ENCODE measurements at places on chromosomes 2 and 18.

DNA sequence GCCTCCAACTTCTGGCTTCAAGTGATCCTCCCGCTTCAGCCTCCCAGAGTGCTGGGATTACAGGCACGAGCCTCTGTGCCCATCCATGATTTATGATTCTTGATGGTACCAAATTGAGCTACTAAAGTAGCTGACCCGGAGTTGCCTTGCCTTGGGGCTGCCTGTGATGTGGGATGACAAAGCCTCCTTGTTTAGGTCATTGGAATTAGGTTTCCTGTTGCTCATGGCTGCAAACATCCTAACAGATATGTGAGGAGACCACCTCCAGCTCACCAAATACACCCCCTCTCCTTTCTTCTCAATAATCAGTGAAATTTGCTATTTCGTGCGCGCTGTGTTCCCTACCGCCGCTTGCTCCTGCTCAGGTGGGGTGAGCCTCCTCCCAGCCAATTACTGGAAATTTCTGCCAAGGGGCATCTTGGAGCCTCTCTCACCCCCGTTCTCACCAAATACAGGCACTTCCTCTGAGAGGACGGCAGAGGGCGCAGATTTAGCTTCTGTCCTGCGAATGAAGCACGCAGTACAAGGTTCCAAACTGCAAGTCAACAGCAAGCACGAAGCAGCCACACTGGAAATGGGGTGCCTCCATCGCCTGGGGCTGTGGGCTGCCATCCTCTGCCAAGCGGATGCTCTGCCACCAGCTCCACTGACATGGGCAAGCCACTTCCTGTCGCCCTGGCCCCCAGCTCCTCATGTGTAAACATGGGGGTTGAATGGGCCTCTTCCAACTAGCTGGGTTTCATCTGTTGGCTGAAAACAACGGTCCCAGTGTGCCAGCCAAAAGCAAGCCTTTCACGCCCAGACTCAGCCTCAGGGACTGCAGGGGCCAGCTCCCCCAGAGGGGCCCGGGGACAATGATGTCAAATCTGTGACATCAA is 71.7 kb downstream of the NCAPH start:
- DNase-seq = peak; percentile 9

- DNase-seq = no peak
These were observed 208.3 kb downstream of the ERBB4 start for GRCh38 chr2:212330263-212330662.

GRCh38 chr18:64097497-64097896 is 51.4 kb downstream of the LINC00305 start:
- DNase-seq = no peak

DNA sequence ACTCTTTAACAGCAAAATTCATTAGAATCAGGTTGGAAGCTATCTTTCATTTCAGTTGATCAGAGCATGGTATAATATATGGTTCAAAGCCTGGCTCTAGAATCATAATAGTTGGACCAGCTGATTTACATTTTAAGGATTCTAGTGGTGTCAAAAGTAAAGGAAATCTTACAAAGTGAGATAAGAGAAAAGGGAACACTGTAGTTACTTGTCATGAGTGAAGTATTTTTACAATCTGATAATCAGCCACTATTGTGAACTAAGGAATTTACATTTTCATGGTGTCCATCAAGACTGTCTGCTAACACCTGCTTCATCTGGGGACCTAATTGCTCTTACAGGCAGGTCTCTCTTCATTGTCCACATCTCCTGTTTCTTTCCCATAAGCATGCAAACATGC is 161.1 kb downstream of the SLC39A10 start:
- no peak for DNase-seq

DNA sequence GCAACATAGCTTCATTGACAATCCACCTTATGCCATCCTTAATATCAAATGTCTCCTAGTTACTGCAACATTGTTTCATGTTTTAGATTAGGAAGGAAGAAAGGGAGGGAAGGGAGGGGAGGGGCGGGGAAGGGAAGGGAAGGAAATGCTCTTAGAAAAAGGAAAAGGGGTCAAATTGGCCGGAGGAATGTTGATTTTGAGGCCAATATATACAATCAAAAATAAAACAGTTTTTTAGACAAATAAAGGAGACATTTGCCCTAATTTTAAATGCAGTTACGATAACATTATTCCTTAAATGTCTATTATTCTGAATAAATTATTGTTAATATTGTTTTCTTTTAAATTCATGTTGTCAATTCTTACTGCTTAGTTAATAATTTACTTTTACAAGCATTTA is 33.5 kb upstream of the CALCRL start:
- DNase-seq = no peak

DNA sequence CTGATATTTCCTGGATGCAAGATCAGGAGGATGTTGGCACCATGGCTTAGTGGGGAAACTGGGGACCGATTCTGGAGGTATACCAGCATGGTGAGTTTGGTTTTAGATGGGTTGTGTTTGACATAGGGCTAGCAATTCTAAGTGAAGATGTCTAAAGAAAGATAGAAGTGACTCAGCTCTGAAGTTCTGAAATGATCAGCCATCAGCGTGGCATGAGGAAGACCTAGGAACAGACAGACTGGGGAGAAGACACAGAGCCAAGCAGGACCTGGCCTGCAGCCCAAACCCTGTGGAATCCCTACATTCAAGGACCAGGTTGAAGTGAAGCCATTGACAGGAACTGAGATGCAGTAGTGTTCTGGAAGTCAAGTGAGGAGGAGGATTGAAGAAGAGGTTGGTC is 39.8 kb downstream of the HRH4 start:
- no peak for DNase-seq

DNA sequence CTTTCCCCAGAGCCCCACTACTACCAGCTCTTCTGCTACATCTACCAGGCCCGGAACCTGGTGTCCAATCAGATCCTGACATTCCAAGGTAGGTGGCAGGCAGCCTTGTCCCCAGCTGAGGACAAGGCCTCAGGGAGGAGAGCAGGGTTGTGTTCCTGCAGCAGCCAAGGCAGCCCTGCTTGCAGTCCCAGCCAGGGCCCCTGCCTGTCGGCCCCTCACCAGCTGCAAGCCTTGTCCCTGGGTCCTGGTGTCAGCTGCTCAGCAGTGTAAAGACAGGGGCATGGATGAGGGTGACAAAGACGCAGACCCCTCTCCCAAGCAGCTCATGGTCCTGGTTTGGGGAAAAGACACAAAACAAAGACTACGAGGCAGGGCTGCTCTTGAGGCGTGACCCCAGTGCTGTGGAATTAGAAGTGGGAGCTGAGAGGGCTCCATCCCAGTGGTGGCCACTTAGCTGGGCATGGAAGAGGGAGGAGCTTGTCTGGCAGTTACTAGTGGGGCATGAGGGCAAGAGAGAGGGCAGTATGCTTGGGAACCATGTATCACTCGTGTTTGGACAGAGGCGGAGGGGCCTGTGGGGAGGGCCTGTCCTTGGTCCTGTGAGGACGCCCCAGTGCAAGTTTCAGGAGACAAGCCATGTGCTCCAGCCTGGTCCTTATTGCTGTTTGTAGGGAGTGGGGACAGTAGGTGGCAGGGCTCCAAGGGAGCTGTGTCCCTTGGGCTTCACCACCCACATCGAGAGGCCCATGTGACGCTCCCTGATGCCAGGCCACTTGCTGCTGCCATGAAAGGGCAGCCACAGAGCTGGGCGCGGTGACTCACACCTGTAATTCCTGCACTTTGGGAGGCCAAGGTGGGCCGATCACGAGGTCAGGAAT is 47.5 kb downstream of the LMAN2L start:
- no peak for DNase-seq

GRCh38 chr2:205002390-205002789 is 457.1 kb downstream of the PARD3B start:
- DNase-seq = no peak

DNA sequence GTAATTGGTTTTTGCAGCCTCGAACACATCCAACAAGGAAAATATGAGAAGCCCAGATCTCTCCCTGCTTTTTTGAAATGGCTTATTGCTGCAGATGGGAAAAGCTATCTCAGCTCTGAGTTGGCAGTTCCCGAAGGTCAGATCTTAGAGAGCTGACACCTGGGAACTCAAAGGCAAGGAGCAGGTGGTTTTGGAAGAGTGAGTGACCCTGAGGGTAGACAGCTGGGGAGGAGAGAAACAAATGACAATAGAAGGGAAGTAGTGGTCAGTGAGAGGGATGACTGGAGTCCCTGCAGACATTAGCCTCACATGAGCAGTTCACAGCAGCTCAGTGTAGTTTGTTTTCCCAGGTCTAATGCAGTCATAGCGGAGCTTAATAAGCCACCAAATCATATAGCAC is 317.9 kb downstream of the STK39 start:
- no peak for DNase-seq

DNA sequence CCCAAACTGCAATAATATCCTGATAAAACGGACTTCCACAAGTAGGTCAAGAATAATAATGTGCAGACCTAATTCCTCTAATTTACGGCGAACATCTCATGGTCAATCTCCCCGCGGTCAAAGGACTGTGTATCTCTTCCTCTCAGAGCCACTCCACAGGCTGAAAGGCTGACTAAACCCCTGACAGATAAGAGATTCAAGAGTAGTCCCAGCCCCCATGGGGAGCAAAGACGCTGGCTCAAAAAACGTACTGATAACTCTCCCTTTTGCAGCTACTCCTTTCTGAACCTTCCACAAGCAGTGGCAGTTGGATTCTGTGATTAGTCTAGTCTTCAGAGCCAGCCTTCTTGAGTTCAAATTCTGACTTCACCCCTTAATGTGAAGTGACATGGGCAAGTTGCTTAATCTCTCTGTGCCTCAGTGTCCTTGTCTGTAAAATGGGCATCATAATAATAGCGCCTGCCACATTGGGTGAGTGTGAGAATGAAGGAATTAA is 19.7 kb upstream of the IL18R1 start:
- no peak for DNase-seq

DNA sequence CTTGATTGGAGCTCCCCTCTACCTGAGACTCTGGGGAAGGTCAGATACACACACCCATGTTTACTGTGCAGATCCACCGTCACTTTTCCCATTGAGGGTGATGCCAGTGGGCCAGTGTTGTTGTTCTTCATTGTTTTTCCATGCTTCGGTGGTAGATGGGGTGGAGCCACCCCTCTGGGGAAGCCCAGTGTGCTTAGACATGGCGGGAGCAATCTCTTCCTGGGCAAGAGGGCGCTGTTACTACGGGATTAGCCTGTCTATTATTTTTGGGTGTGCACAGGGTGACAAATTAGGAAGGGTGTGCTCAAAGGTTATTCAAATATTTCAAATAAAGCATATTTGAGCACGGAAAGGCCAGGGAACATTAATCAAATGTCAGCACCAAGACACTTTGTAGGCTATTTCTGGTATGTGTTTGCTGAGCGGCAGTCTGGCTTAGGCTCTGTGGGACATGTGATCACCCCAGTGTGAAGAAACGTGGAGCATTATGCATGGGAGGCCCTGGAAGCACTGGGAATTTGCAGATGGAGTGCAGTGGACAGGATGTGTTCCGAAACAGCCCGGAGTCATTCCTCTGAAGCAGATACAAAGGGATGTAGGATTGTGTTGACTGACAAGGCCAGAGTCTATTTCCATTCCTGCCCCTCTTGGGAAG is 34.8 kb upstream of the SMIM21 start:
- no peak for DNase-seq

DNA sequence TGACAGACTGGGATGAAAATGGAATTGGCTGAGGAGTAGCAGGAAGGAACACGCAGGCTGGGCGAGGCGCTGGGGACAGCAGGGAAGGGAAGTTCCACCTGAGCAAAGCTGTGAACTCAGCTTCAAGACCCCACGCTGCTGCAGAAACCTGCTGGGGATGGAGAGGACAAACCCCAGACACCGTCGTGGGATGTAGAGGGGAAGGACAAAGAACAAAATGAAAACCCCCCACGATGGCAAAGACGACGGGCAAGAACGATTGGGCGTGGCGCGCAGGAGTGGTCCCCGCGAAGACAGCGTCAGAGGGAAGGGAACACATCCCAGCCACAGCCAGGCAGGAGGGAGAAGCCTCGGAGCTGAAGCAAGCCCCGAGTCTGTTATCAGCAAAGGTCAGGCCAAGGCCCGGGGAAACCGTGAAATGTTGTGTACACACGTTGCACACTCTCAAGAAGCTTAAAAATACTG is 222.9 kb downstream of the NDUFA10 start:
- no peak for DNase-seq

- DNase-seq = no peak
These were observed 787 bp upstream of the TBR1 start for GRCh38 chr2:161415034-161415986.

- no peak for DNase-seq
These were observed 542.6 kb downstream of the ZEB2 start for GRCh38 chr2:143977356-143977755.

DNA sequence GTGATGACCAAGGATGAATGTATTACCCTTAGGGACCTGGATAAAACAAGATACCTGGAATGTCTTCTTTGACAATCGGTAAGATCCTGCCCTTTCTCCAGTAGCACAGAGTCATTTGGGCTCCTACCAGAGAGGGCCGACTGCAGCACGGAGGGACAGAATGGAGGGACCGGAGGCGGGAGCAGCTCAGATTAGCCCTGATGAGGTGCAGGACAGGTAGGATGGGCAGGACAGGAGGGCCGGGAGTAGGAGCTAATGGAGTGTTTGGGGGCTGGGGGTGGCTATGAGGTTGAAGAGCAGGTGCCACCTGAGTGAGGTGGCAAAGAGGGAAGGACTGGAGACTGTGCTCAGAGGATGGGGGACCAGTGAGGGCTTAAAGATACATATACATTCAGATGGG is 9.9 kb upstream of the PRELID3A start:
- DNase-seq = no peak

DNA sequence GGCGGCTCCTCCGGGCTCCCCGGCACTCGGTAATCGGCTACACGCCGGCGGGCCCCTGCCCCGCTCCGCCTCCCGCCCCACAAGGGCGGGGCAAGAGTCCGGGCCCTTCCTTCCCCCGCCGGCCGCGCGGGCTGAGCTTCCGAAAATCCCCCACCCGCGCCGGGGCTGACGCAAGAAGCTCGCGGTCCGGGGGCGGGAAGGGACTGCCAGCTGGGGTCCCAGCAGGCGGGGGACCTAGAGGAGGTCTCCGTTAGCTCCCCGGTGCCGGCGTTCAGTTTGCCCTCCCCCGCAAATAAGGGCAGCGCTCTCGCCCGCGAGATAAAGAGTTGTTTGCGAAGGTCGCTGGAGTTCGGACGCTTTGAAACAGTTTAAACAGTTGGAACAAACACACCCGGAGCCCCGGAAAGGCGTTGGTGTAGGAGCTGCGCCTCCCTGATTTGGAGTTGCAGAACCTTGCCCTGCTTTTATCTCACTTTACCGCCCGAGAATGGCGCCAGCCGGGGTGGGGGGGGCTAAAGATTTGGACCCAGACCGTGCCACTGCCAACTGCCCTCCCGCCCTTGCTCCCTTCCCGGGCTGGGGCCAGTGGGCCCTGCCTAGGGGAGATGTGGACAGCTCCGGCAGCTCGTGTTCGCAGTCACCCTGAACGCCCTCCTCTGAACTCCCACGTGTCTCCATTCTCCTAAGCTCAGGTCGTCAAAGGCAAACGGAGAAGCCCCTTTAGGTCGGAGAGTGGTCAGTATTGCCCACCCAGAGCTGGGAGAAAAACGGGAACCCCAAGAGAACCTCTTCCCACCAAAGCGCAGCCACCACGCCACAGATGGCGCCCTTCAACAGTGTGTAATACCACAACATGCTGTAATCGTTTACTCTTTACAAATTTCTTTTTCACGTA is at the start of gene NFE2L2:
Gene NFE2L2 (minus strand): TSS at position 35 of the 895 bp plus-strand sequence. CDS start 151 bp downstream, outside the sequence.
- DNase-seq = peak; percentile 72

DNA sequence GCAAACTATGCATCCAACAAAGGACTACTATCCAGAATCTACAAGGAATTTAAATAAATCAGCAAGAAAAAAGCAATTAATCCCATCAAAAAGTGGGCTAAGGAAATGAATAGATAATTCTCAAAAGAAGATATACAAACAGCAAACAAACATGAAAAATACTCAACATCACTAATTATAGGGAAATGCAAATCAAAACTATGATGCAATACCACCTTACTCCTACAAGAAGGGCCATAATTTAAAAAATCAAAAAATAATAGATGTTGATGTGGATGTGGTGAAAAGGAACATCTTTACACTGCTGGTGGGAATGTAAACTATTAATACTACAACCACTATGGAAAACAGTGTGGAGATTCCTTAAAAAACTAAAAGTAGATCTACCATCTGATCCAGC is 164.7 kb downstream of the ZBTB7C start:
- DNase-seq = no peak
